ENCODE measurements at places on chromosomes 4 and X.

DNA sequence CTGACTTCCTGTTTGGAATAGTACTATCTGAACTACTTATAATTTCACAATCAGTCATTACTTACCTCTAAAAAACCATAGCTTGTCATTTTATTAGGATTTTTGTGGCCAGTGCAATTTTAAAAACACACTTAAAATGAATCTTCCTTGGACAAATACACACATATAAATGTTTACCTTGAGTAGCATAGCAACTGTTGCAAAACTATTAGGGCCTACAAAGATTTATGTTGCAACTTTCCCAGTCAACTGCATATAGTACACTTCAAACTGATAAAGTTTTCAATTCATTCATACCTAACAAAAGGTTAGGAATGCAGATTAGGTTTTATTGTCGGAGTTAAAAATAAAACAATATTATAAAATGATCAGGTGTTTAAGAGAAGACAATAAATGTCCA is 193.0 kb downstream of the PDGFC start:
- peak; percentile 93 for DNase-seq

GRCh38 chrX:12921886-12922598 is 15.6 kb downstream of the TLR8 start:
- no peak for DNase-seq

DNA sequence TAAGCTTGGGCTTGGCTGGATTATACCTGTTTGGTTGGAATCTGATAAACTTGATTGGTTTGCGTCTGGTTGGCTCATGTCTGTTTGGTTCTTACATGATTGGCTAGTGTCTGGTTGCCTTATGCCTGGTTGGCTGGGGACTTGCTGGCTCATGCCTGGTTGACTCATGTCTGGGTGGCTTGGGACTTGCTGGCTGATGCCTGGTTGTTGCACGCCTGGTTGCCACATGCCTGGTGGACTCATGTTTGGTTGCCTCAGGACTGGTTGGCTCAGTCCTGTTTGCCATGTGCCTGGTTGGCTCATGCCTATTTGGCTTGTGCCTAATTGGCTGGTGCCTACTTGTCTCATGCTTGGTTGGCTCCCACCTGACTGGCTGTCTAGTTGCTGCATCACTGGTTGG is 104.5 kb downstream of the APOOL start:
- peak; percentile 2 for DNase-seq

- no peak for DNase-seq
Measured at GRCh38 chrX:69988955-69989394, 60.8 kb downstream of the AWAT2 start.

DNA sequence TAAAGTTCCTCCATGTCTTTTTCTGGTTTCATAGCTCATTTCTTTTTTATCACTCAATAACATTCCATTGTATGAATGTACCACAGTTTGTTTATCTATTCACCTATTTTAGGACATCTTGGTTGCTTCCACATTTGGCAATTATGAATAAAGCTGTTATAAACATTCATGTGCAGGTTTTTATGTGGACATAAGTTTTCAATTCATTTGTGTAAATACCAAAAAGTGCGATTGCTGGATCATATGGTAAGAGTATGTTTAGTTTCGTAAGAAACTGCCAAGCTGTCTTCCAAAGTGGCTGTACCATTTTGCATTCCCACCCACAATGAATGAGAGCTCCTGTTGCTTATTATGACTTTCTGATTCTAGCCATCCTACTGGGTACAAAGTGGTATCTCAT is 36.3 kb upstream of the ZFX start:
- peak; percentile 66 for DNase-seq

- DNase-seq = no peak
Measured at GRCh38 chr4:16537926-16538325, 311.7 kb upstream of the TAPT1 start.

GRCh38 chr4:152099555-152099954 is 338.7 kb upstream of the GATB start:
- no peak for DNase-seq

- DNase-seq = no peak
Measured at GRCh38 chr4:60930866-60931265, 269.3 kb upstream of the ADGRL3 start.

- no peak for DNase-seq
Measured at GRCh38 chrX:136666088-136666487, 18.1 kb downstream of the CD40LG start.

DNA sequence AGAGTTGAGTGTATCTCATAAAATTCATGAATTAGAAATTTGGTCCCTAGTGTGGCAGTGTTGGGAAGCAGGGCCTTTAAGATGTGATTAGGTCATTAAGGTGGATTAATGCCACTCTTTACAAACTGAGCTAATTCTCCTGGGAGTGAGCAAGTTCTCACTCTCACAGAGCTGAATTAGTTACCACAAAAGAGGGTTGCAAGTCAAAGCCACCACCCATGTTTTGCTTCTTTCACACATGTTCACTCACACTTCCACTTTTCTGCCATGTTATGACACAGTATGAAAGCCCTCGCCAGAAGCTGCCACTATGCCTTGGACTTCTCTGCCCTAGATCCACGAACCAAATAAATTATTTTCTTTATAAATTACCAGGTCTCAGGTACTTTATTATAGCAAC is 332.1 kb downstream of the ARAP2 start:
- no peak for DNase-seq

DNA sequence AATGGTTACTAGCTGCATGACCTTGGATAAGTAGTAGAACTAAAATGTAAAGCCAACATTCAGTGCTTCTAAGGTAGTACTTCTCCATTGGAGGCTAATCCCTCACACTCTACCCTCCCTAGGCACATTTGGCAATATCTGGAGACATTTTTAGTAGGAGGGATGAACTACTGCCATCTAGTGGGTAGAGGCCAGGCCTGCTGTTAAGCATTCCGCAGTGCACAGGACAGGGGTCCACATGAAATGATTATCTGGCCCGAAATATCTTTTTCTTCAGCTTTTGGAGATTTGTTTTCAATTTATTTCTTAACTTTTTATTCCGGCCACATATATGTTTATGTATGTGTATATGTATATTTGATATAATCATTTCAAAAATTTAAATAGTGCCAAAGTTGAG is 36.0 kb upstream of the SPANXC start:
- peak; percentile 4 for DNase-seq

- no peak for DNase-seq
Measured at GRCh38 chr4:151021637-151022334, 6.7 kb upstream of the LRBA start.

DNA sequence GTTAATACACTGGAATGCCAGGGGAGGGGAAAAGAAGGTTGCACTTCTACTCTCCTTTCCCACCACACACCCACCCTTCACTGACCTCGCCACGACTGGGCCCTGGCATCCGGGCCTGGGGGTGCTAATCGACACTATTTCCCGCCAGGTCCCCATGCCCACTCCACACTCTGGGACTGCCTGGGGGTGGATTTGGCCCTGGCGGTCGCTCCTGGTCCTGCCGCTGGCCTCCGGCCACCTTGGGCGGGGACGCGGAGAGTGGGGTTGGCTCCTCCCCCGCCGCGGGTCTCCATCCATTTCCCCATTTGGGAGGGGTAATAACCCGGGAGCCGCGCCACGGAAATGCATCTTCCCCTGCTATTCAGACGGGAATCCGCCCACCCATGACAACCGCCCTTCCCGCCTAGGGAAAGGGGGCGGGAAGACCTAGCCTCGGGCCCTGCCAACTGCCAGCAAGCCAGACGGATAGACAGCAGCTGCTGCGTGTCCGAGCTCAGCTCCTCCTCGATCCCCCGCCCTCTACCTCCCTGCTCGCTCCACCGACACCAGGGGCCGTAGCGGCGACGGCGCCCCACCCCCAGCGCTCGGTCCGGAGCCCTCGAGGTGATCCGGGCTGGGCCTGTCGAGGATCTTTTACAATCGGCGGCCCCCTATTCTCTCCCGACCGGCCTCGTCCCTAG is 78.1 kb downstream of the RLIM start:
- DNase-seq = peak; percentile 73

GRCh38 chr4:112266823-112267222 is 18.9 kb downstream of the TIFA start:
- DNase-seq = peak; percentile 33

DNA sequence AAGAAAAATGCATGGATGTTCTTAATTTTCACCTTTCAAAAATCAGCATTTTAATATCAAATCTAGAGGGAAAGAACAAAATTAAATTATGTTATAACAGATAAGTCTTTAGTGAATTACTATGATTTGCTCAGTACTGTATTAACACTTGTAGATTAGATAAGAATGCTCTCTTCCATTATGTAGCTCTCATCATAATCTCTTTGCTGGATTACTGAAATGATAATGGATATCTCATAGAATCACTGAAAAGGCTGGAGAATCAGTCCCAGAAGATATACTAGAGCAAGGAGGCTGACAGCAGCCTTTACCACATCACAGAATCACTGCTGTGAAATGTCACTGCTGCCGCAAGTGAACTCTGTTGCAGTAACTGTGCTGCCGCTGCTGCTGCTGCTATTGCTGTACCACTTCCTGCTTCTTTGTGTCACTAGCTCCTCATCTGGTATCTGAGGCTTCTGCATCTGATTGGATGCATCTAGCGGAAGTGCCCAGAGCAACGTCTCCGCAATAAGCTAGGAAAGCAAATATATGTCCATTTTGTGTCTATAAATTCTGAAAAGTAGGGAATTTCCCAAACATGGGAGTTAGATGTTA is 738.2 kb downstream of the ADGRL3 start:
- DNase-seq = no peak

GRCh38 chr4:4502694-4503311 is 39.0 kb downstream of the STX18 start:
- DNase-seq = peak; percentile 33

DNA sequence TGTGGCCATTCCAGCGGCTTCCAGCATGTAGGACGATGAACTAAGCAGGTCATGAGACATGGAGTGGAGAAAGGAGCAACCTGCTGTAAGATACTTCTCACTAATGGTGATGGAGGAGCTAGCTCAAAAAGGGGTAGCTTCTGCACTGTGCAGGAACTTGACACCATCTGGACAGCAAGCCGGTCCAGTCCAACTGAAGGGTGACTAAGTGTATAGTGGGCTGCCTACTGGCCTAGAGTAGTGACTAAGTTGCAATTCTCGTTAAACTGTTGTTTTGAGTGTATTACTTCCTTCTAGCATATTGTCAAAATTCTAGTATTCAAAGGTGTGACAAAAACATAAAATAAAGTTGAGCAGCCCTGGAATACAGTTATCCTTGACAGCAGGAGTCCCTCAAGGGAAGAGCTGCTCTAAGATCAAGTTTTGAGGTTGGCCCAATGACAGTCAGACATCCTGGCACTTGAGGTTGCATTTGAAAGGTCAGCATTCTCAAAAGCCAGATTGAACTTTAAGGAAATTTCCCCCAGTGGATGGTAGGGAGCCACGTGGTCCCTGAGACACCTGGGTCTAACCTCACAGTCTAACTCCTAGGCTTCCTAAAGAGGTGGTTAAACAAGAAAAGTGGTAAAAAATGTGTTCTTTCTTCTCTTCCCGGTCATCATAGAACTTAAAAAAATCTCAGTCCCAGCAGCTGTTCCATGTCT is 8.0 kb downstream of the CETN2 start:
- peak; percentile 19 for DNase-seq

- no peak for DNase-seq
Measured at GRCh38 chr4:176380352-176381157, 60.8 kb downstream of the SPCS3 start.

GRCh38 chr4:88610771-88611170 is 18.5 kb downstream of the HERC3 start:
- peak; percentile 94 for DNase-seq

DNA sequence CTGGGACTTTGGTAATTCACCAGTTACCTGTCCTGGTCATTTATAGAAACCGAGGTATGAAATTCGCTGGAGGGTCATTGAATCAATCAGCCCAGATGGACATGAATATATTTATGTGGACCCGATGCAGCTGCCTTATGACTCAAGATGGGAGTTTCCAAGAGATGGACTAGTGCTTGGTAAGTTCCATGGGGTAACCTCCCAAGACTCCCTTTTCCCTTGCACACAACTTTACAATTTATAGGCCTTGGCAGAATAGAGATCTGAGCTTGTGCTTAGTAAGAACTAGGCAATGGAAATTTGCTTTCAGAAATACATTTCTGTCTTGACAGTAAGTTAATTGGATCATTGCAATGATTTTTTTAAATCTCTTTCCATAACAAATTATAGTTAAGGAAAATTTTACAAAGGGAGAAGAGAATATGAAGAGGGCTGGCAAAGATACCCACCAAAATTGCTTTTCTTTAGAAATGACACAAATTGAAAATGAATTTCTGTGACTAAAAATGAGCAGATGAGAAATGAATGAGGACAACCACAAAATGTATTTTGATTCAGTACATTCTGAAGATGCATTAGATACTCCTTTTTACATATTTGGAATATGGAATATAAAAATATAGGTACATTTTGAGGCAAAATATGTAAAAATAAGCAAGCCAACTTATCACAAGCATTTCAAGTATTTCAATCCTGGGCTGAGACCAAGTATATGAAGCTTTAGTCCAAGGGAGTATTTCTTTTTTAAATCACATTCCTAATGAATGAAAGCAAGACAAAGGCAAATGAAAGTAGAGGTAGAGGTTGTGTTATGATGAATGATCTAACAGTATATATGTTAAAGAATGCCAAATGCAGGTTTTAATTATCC is 45.9 kb downstream of the PDGFRA start:
- DNase-seq = peak; percentile 32

GRCh38 chr4:48970471-48970921 is 15.6 kb upstream of the CWH43 start:
- peak; percentile 91 for DNase-seq

DNA sequence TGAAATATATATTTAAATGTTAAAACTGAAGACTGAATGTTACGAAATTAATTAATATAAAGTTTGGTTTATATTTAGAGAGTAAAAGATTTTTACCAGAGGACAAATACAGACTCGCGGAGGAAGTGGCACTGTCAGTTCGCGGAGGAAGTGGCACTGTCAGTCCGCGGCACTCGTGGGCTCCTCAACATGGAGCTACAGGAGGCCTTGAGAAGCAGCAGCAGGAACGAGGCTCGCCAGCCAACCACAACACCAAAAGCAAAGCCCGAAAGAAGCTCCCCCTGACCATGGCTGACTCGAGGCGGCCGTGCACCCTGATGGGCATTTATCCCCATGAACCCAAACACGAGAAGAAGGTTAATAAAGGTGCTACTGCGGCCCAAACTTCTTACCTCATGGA is 125.3 kb upstream of the PABPC4L start:
- no peak for DNase-seq

GRCh38 chrX:141714680-141715079 is 16.1 kb upstream of the SPANXD start:
- DNase-seq = no peak

GRCh38 chr4:142844782-142845181 is 1.3 kb downstream of the INPP4B start:
- DNase-seq = no peak

DNA sequence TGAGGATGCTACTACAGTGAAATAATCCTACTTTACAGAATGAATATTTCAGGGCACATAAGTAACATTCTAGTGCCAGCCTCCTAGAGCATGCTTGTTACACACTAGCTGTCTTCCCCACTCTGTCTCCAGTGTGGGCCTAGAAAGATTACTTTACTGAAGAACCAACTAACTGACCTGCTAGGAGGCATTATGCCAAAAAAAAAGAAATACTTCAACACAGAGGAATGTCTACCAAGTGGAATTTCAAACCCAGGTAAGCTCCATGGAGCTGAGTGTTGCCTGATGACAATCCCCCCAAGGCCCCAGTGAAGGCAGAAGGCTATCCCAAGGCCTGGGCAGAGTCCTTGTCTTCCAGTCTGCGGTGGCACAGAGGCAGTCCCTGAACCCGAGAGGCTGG is 40.9 kb upstream of the STS start:
- no peak for DNase-seq
